ENCODE measurements at places on chromosomes 6 and 20. TPM values are rescaled to one million over a fixed set of nuclear protein-coding genes. Genes with fewer than 3 reads are reported as not detected.

- DNase-seq, result no peak
Observed at GRCh38 chr20:62133051-62133845, 9.9 kb downstream of the PSMA7 start.

DNA sequence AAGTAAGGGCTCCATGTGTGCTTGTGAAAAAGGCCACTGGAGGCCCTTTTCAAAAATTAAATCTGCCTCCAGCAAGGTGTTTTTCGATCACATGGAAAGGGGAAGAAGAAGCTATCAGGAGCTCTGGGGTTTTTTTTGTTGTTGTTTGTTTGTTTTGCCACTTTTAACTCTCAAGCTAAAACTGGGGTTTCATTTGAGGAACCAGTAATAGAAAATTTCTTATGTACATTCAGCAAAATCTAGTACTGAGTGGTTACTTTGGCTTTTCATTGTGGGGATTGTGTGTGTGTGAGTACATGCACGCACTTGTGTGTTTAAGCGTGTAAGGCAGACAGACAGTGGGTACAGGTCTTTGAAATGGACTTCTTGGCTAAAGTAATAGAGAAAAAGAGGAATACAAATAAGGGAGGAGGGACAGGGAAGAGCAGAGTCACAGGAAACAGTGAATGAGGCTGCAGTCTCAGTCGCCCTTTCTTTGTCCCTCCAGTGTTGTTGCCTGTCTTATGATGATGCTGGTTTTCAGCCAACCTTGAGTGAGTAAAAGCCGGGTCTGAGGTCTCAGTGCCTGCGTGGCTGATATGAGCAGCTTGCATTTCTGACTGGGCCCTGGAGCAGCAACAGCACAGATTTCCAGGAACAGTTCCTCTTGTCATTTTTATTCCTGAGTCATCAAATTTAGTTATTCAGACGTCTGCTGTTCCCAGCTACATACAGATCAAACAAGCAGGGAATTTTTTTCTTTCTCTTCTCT lies 26.2 kb downstream of the SLC16A10 start:
- no peak for DNase-seq

GRCh38 chr6:30041821-30042220 lies 19.2 kb upstream of the POLR1H start:
- DNase-seq, result no peak

DNA sequence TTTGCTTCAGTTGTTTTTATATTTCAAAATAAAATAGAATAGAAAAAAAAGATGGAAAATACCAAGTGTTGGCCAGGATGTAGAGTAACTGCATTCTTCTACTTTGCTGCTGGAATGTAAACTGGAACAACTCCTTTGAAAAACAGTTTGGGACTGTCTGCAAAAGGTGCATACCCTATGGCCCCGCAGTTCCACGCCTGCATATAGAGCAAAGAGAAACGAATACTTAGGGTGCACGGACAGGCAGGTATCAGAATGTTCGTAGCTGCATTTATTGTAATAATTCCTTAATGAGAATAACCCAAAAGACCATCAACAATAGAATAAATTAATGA lies 603 bp upstream of the RAB23 start:
- DNase-seq, result no peak

DNA sequence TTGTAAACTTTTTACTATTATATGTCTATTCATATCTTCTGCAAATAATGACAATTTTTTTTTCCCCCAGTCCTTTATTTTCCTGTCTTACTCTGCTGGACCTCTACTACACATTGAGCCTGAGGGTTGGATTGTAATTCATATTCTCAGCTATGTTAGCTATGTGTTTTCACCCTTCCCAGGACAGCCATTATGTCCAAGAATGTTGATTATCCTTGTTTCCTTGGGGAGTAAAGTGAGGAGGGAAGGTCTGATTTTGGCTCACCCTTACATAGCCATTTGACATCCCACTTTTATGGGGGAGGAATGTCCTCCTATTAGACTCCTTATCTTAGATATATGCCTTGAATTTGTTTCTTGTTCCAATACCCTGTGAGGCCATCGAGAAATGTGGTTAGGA lies 17.6 kb upstream of the TBC1D32 start:
- DNase-seq, result no peak

GRCh38 chr6:45728674-45729073 lies 287.0 kb downstream of the CLIC5 start:
- DNase-seq, result no peak

DNA sequence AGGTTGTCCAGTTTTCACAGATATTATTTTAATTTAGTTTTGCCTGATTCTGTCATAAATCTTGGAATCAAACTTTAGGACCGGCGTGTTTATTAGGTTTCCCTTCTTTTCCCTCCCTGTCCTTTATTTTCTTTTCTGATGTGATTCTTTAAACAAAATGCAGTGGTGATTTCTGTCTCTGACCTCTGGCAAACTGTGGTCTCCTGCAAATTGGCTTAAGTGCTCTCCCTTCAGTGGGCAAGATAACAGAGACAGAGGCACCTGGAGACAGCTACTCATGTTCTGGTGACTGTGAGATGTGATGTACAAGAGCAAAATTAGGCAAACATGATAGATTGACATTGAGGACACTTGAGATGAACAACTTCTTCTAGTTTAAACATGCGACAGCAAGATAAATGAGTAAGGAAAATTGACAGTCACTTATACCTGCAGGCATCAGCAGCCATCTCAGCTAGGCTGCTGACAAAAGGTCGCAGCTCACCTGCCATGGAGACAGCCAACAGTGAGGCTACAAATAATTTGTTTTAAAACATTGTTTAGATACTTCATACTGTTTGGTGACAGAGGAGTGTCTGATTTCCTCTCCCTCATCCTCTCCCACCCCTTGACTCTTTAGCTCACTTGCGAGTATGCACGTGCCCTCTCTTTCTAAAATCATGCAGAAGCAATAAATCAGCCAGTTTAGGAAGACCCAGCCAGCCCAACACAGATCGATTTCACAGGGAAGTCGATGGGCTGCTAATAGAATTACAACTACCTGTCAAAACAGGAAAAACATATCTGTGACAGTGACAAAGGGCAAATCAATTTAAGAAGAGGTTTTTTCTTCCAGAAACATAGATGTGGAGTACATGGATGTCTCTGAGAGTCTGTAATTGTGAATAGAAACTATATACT lies 63.4 kb upstream of the MAP3K7 start:
- no peak for DNase-seq

- no peak for DNase-seq
Observed at GRCh38 chr6:38610050-38610625, 29.6 kb downstream of the BTBD9 start.

DNA sequence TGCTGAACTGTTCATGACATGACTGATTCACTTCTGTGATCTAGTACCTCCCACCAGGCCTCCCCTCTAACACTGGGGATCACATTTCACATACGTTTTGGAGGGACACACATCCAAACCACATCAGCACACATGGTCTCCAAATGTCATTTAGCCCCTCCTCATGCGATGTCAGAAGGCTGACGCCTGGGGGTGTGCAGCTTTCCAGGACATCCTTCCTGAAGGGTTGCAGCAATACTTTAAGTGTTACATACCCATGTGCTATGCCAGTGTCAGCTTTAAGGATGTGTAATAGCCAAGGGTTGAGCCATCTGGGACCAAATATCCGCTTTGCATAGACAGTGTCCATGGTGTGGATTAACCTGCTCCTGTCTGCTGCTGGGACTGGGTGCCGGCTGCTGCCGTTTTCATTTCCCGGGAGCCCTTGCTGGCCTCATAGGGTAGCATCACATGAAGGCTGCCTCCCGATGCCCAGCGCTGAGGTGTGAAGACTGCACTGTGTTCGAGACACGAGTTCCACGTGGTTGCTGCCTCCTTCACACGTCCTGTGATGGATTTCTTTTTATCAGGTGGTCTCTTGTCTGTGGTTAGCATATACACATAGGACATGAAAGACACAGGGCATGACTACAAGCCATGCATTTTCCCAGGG lies 219.0 kb downstream of the THBS2 start:
- no peak for DNase-seq

DNA sequence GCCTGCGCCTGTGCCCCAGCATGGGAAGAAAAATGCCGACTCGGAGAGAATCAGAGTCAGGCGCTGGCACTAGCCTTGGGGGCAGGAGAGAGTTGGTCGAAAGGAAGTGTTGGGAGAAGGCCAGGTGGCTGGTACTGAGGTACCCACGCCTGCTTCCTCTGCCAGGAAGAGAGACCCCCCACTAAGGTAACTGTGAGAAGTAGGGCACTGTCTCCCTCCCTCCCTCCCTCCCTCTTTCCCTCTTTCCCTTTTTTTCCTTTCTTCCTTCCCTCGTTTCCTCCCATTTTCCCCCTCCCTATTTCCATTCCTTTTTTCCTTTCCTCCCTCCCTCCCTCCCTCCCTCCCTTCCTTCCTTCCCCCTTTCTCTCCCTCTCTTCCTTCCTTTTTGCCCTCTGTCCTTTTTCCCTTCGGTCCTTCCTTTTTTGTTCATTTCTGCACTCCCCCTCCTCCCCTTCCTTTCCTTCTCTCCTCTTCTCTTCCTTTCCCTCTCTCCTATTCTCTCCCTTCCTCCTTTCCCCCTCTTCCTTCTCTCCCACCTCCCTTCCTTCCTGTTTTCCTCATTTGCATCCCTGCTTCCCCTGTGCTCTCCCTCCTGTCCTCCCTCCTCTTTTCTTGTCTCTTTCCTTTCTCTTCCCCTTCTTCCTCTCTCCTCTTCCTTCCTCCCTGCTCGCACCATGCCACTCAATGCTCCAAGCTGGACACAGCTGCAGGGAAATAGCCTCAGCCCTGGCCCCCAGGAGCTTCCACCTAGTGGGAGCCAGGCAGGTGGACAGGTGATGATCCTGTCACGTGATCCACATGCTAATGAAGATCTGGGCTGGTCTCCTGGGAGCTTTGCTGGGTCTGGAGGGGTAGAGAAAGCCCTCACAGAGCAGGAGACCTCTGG lies 148.0 kb downstream of the DHX35 start:
- no peak for DNase-seq

- no peak for DNase-seq
Observed at GRCh38 chr6:2622671-2623070, 128.1 kb downstream of the MYLK4 start.

- DNase-seq, result no peak
Observed at GRCh38 chr6:155915651-155916050, 460.0 kb upstream of the NOX3 start.

- DNase-seq, result no peak
Observed at GRCh38 chr6:4313044-4313686, 177.8 kb upstream of the ECI2 start.

- no peak for DNase-seq
Observed at GRCh38 chr20:2150660-2151059, 49.0 kb downstream of the STK35 start.

GRCh38 chr6:84515067-84515466 lies 249.3 kb downstream of the TBX18 start:
- no peak for DNase-seq

GRCh38 chr20:62584671-62585460 lies 57.4 kb upstream of the SLCO4A1 start:
- no peak for DNase-seq

DNA sequence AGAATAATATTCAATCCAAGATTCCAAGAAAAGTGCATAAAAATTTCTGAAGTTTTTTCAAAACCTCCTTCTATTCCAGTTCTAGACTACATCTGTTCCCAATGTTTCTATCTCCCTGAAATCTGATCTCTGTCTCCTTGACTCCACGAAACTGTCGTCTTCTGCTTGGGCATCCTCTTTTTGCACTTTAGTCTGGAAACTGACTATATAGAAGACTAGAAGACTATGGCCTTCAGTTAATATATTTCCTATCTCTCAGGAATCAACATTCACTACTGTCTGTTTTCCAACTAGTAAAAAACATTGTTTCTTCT lies 745.4 kb upstream of the ADGRB3 start:
- DNase-seq, result no peak

DNA sequence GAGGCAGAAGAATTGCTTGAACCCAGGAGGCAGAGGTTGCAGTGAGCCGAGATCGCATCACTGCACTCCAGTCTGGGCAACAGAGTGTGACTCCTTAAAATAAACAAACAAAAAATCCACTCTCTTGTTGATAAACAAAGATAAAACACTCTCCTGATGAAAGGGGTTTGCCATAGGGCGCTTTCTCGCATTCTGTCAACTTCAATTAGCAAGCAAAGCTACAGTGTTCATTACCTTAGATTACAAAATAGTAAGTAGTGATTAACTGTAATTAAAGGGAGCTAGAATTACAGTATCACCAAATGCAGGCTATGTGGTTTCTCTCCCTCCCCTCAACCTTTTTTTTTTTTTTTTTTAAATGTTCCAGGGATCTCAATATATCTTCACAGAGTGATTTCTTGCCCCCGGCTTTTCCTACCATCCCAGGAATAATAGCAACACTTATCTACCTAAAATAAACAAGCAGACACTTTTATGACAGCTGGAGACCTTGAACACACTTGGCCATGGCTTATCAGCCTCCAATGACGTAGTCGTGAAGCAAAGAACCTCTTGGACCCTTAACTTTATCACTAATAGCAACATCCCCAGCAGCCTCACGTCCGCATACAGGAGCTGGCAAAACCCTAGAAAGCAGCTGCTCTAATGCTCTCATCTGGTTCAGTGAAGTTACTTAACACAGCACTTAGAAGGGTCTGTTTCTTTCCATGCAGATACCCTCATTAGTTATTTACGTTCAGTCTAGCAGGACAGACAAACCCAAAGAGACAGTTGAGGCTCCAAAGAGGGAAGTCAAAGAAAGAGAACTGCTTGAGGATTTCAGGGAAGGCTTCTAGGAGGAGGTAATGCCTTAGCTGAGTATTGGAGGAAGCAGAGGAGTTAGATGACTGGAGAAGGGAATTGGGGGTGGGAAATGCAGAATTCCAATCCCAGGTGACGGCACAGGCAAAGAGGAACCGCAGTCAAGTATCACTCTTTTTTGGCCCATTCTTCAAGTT lies 37.9 kb upstream of the NEDD9 start:
- DNase-seq, result no peak

GRCh38 chr20:9367328-9367727 lies 147.1 kb upstream of the LAMP5 start:
- DNase-seq, result no peak

GRCh38 chr6:157281570-157281969 lies 41.7 kb downstream of the TMEM242 start:
- no peak for DNase-seq

GRCh38 chr6:84618836-84619235 lies 145.6 kb downstream of the TBX18 start:
- no peak for DNase-seq

- DNase-seq, result peak; percentile 51
Observed at GRCh38 chr6:3410385-3411360, 46.2 kb downstream of the SLC22A23 start.

DNA sequence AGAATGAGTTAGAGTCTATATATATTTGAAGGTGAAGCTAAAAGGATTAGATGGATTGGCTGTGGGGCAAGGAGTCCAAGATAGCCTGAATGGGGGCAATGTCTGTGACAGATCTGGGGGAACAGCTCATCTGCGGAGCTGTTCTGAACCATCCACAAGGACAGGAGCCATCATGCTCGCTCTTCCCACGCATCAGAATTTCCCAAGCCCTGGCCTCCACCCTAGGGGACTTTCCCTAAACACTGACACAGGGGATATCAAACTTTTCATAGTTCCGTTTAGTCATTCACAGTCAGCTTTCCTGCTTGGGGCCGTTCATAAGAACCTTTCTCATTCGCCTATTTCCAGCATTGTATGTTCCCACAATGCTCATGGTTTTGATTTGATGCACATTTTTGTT lies 37.6 kb upstream of the CCN6 start:
- DNase-seq, result no peak

C4B gene
- total RNA-seq, result 5.0 TPM

PDYN gene
- total RNA-seq, result not detected

SCAF8 gene
- 38.3 TPM for total RNA-seq

FAM184A gene
- total RNA-seq, result 5.9 TPM

EPB41L1 gene
- total RNA-seq, result not detected

LY6G6C gene
- not detected for total RNA-seq

TXLNB gene
- total RNA-seq, result 0.90 TPM

PNLDC1 gene
- 0.35 TPM for total RNA-seq

SLC22A16 gene
- not detected for total RNA-seq

KCNK5 gene
- 9.2 TPM for total RNA-seq

ZC3H12D gene
- 37.4 TPM for total RNA-seq

GLP1R gene
- total RNA-seq, result not detected

CTAGE9 gene
- not detected for total RNA-seq
